SJCRH30 (cell line): ENCODE measurements at places on chromosomes 5 and 9. TPM values are rescaled to one million over a fixed set of nuclear protein-coding genes. Genes with fewer than 3 reads are reported as not detected.

OTP gene
- total RNA-seq: not detected in 2 replicates

GRCh38 chr5:148740966-148741742, 85.3 kb upstream of the ADRB2 start:
- DNase-seq: no peak

KIF4B gene
- 0.02 and 0.03 TPM in 2 replicates for total RNA-seq

DNA sequence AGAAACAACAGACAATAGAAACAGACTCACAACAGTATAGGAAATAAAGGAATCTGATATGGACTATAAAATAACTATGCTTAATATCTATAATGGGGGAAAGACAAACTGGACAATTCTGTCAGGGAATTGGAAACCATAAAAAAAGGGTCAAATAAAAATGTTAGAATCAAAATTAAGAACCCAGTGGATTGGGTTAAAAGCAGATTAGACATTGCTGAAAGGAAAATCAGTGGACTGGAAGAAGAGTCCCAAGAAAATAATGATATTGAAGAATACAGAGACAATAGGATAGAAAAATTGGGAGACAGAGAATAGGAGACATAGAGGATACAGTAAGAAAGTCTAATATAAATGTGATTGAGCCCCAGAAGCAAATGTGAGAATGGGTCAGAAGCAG, 199.2 kb downstream of the PBX3 start:
- DNase-seq: no peak

DNA sequence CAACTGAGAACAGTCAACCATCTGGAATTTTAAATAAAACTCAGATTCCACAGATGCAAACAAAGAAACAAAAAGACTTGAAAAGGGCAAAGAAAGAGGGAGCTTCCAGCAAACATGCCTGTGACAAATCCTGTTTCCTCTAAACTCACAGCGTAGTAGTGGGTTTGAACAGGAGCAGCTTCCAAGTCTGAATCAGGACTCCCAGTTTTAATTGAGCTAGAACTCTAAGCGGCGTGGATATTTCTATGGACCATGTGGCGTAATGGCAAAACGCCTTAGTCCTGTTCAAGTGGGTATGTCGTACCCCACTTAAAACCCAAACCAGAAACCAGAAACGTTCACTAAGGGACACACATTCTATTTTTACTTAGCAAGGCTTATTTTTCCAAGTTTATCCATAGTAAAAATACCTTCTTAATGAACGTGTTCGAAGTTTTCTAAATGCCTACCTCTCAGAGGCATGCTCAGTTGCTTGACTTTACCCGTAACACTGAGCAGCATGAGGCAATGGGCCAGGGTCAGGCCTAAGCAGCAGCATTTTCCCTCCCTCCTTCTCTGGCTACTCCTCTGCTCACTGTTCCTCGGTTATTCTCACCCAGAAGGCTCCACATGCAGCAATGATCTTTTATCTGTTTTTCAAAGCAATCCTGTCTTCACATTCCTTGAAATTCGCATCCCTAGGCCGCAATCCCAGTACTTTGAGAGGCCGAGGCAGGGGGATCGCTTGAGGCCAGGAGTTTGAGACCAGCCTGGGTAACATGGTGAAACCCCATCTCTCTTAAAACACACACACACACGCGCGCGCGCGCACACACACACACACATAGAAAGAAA, 77.9 kb downstream of the FNBP1 start:
- no peak for DNase-seq

GRCh38 chr5:180133551-180133950, 62.0 kb upstream of the RNF130 start:
- DNase-seq: no peak

CAMK2A gene
- 0.41 and 0.42 TPM in 2 replicates for total RNA-seq

DNA sequence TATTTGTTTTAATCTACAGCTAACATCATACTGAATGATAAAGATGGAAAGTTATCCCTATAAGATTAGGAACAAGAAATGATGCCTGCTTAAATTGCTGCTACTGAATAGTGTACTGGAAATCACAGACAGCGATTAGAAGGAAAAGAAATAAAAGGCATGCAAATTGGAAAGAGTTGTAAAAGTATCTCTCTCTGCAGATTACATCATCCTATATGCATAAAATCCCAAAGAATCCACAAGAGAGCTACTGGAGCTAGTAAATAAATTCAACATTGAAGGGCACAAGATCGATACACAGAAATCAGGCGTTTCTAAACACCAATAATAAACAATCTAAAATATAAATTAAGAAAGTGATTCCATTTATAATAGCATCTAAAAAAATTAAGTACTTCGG, 75.3 kb upstream of the SIMC1 start:
- no peak for DNase-seq

- DNase-seq: no peak
These were observed 109.5 kb downstream of the GADD45G start for GRCh38 chr9:89714321-89714720.

DEPDC1B gene
- 31.4 and 33.9 TPM in 2 replicates for total RNA-seq

SLC34A1 gene
- total RNA-seq: not detected in 2 replicates
